IPS DF 6.9 (cell line): ENCODE measurements at places on chromosomes 13 and 19.

- no peak for DNase-seq
These were observed 2.7 kb downstream of the SPINT2 start for GRCh38 chr19:38266981-38267597.

DNA sequence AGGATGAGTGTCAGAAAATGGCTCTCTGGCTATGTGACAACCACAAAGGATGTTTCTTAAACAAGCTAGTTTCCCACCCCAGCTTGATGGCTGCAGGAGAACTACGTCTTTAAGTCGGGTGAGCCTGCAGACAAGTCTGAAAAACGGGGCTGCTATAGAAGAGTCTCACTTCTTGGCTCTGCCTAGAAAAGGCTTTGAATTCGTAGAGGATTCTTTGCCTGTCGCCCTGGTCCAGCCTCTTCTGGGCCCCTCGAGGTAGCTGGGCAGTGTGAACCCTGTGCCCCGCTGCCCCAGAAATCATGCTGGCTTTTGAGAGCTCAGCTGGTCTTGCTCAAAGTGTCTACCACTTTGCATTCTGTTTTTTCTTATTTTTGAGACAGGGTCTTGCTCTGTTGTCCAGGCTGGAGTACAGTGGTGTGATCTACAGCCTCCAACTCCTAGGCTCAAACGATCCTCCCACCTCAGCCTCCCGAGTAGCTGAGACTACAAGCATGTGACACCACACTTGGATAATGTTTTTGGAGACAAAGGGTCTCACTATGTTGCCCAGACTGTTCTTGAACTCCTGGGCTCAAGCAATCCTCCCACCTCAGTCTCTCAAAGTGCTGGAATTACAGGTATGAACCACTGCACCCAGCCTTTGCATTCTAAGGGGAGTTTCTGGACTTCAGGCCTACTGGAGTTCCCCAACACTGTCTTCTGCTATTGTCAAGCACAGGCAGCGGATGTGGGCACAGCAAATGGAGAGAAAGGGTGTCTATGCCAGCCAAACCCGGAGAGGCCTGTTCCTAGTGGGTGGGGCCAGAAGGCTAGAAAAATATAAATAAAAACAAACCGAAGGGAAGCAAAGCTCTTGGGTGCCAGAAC is 6.5 kb downstream of the CEBPA start:
- DNase-seq: no peak

DNA sequence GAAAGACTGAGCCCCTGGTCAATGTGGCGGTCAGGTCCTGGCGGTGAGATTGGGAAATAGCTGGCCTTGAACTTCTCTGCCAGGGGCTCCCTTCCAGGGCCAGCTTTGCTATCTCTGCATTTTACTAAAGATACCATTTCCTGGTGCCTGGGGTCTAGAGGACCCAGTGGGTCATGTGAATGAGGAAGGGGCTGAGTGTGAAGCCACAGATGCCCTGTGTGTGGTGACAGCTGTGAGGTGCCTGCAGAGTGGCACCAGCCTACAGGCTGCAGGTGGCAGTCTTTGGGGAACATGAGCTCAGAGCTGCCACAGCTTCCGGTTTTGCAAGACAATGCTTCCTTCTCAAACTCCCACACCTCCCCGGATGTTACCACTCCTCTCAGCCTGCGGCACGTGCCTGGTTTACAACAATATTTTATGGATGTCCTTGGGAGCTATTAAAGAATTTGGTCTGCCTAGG is 5.2 kb upstream of the MLNR start:
- no peak for DNase-seq

- no peak for DNase-seq
These were observed 39.1 kb downstream of the SMAD9 start for GRCh38 chr13:36880961-36881360.
